ENCODE measurements at places on chromosomes 7 and 10. TPM values are rescaled to one million over a fixed set of nuclear protein-coding genes. Genes with fewer than 3 reads are reported as not detected.

DNA sequence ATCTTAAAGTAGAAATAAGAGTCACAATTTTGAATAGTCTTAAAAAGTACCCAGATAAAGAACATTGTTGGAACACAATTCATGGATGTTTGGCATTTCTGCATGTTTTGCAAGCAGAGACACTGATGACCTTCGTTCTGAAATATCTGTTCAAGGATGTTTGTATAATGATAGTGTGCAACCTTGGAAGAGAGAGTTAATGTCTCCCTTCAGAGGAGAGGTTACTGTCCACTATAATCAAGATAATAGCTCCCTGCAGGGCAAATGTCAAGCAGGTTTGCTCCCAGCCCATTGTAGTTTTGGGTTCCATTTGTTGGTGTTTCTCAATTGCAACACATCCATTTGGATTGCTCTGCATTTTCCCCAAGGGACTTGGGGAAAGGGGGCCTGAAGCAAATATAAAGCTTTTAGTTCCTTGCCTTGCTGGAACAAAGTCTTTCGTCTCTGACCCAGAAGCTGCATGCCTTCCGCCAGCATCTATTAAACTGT is 45.2 kb downstream of the COL1A2 start:
- H3K4me3 ChIP-seq = no peak overlapping the region
- no peaks in the 10 kb centered on the region for H3K4me1 ChIP-seq
- no peaks in the 10 kb centered on the region for H3K27me3 ChIP-seq
- no peak overlapping the region for H3K27ac ChIP-seq
- no peak for DNase-seq

RARRES2 gene
- 104 TPM for total RNA-seq

BAG3 gene
- total RNA-seq = 42.0 TPM

- H3K36me3 ChIP-seq = no peaks in the 10 kb centered on the region
- DNase-seq = peak; percentile 54
- no peaks in the 10 kb centered on the region for H3K4me1 ChIP-seq
- H3K27ac ChIP-seq = no peak overlapping the region
- H3K4me3 ChIP-seq = no peak overlapping the region
Measured at GRCh38 chr7:65722361-65722792, 150.5 kb upstream of the VKORC1L1 start.

TACC2 gene
- total RNA-seq = 81.0 TPM

CPA2 gene
- not detected for total RNA-seq

HECW1 gene
- 0.50 TPM for total RNA-seq

GRCh38 chr7:40301486-40302068 is 166.8 kb downstream of the SUGCT start:
- H3K4me3 ChIP-seq = no peak overlapping the region
- H3K36me3 ChIP-seq = no peaks in the 10 kb centered on the region
- peaks cover under 1% of the 10 kb centered on the region for H3K4me1 ChIP-seq
- no peaks in the 10 kb centered on the region for H3K27me3 ChIP-seq

GRCh38 chr7:134623193-134623592 is 23.5 kb upstream of the BPGM start:
- H3K4me1 ChIP-seq = no peaks in the 10 kb centered on the region
- no peak overlapping the region for H3K4me3 ChIP-seq
- H3K36me3 ChIP-seq = no peaks in the 10 kb centered on the region
- no peak overlapping the region for H3K27ac ChIP-seq

WNT16 gene
- total RNA-seq = not detected

DNA sequence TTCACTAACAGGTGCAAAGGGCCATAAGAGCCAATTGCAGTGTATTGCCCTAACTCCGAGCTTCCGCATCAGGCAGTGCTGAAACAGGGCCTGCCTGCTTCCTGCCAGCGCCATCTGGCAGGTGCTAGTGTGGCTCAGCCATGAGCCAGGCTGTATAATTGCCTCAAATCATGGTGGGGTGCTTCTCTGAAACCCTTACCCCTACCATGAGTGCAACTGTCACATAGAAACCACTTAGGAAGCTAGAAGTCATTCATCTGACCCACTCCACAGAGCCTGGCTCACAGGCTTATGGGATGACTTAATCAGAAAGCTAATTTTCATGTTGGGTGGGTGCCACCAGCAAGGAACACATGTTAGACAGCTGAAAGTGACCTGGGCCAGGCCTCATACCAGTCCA is 133.3 kb upstream of the LAMB4 start:
- H3K36me3 ChIP-seq = no peaks in the 10 kb centered on the region
- no peak for DNase-seq
- H3K27me3 ChIP-seq = no peaks in the 10 kb centered on the region
- H3K27ac ChIP-seq = no peak overlapping the region

PRKAR1B gene
- 15.9 TPM for total RNA-seq

DNA sequence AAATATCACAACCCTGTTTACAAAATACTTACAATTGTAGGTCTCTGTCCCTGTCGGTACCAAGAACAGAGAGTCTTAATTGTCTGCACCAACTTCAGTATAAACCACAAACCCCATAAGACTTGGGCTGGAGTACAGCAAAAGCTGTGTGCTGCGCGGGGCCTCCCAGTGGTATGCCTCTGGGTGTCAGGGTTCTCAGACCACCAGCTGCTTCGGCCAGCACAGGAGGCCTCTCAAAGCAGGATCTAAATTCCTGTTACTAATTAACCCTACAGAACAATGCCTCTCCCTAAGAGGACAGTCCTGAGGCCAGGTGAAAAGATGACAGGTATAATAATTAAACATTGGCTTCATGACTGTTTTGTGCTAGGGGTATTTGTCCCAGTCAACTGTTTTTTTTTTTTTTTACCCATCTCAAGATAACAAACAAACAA is 957 bp upstream of the SVIL start:
- no peak for DNase-seq
- H3K27ac ChIP-seq = peak overlapping the region; percentile 32
- H3K27me3 ChIP-seq = no peaks in the 10 kb centered on the region
- peaks cover 20% of the 10 kb centered on the region for H3K4me1 ChIP-seq

DNA sequence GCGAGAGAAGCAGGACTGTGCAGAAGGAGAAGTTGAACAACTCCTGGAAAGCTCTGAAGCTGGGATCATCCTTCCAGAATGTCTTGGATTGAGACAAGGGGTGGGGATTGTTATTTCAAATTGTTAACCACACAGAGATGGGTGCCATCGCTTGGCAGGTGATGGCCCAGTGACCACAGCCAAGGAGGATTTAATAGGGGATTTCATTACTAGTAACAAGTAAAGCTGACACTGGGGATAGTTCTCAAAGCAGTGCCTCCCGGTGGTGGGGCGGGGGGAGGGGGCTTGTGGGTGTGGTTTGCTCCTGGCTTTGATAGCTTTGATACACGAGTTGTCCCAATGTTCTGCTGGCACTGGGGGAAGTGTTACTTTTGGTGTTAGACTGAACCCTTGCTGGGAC is 59.2 kb downstream of the ZNF503 start:
- no peak overlapping the region for H3K27ac ChIP-seq
- DNase-seq = no peak
- H3K4me3 ChIP-seq = no peak overlapping the region
- H3K27me3 ChIP-seq = no peaks in the 10 kb centered on the region
- no peaks in the 10 kb centered on the region for H3K4me1 ChIP-seq
- H3K36me3 ChIP-seq = no peaks in the 10 kb centered on the region

MRC1 gene
- total RNA-seq = 67.8 TPM

DNA sequence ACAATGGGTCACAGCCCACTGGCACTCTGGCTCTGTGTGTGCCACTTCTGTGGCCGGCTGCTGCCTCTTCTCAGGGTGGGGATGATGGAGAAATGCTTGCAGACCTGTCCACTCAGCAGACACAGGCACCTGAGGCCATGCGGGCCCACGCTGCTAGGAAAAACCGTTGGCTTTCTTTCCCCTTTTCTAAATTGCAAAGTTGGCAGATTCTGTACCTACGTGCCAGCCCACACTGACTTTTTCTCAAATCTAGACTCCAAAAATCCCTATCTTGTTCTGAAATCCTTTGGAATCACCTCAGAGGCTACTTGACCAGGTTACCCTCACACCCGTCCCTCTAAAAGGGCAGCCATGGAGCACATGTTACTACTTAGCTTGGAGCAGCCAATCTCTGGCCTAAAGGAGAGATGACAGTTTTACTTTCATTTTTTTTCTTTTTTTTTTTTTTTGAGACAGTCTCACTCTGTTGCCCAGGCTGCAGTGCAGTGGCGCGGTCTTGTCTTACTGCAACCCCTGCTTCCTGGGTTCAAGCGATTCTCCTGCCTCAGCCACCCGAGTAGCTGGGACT is 99.4 kb downstream of the RNF216 start:
- peaks cover 3% of the 10 kb centered on the region for H3K36me3 ChIP-seq
- DNase-seq = no peak
- peaks cover 26% of the 10 kb centered on the region for H3K4me1 ChIP-seq
- no peak overlapping the region for H3K27ac ChIP-seq

- no peaks in the 10 kb centered on the region for H3K36me3 ChIP-seq
- no peak overlapping the region for H3K27ac ChIP-seq
- no peaks in the 10 kb centered on the region for H3K4me1 ChIP-seq
- no peak for DNase-seq
- no peaks in the 10 kb centered on the region for H3K27me3 ChIP-seq
Measured at GRCh38 chr7:49776994-49777393, 3.6 kb downstream of the VWC2 start.

SLC39A12 gene
- total RNA-seq = 0.16 TPM

All from kidney (tissue), 22 donors.